ENCODE measurements at places on chromosomes 12 and 14.

DNA sequence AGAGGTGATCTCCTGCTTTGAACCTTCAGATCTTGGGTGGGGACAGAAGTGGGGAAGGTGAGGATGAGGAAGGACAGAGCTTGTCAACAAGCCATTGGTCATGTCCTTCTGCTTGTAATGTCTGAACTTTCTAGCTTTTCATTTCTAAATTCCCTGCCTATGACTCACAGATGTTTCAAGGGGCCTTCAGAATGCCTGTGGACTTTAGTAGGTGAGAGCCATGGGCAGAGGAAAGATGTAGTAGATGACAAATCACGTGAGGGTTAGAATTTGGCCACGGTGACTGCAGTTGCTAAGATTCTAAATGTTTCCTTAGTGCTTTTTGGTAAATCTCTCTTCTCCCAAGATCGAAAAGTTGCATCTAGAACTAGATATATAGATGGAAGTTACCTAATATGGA lies 18.7 kb upstream of the CREBL2 start:
- DNase-seq: no peak

- DNase-seq: no peak
Measured at GRCh38 chr12:6542209-6543009, 8.1 kb downstream of the GAPDH start.

GRCh38 chr14:98994561-98994960 lies 277.4 kb downstream of the BCL11B start:
- DNase-seq: no peak

DNA sequence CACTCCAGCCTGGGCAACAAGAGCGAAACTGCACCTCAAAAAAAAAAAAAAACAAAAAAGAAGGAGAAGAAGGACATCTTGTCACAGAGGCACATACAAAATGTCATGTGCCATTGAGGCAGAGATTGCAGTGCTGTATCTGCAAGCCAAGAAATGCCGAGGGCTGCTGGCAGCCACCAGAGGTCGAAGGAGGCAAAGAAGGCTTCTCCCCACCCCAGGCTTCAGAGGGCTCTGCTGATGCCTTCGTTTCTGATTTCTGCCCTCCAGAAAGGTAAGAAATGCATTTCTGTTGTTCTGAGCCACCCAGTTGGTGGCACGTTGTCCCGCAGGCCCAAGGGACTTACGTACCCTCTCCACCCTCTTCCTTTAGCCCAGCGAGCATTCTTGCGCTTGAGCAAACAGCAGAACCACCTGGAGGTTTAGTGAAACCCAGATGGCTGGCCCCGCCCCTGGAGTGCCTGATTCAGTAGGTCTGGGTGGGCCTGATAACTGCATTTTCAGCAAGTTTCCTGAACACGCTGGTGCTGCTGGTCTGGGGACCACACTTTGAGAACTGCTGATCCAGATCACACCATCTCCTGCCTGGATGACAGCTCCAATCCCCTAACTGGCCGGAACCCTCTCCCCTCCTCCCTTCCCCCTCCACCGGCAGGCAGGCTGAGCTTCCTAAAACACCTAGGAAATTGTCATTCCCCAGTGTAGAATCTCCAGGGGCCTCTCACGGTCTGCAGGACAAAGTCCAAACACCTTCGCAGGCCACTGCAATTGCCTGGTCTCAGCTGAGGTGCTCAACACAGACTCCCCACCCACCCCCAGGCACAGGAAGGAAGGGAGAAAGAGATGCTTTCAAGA lies 21.1 kb upstream of the SCARB1 start:
- DNase-seq: no peak

DNA sequence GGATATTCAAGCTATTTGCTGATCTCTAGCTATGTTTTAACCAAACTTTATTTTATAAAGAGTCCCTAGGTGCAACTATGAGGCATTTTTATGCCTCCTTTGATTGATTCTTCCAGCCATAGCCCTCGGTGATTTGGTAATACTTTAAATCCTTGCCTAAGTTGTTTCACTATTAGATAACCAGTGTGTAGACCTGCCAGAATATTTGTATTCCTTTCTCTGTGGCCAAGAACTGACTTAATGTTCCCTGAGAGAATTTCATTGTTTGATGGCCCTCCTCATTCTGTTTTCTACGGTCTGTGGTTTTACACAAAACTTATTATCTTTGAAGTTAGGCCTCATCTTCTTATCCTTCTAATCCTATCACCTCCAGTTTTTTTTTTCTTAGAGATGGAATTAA lies 109.7 kb upstream of the MDGA2 start:
- no peak for DNase-seq

GRCh38 chr12:16604596-16605252 lies 1.2 kb downstream of the LMO3 start:
- no peak for DNase-seq

DNA sequence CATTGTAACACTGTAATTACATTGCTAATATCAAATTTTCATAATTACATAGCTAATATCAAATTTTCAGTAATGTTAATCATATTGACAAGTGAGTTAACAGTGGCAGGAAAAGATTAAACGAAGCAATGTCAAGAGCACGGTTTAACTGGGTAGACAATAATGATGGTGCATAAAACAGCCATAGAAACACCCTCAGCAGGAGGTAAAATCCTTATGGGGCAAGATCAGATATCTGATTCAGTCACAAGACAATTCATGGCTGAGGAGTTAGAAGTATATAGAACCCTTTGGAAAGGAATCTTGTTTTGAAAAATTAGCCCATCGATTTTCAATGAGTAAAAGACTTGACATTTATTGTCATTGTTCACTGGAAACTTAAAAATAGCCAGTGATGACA lies 190.6 kb downstream of the SLC2A13 start:
- DNase-seq: no peak

- DNase-seq: no peak
Measured at GRCh38 chr12:106113824-106114446, 24.8 kb downstream of the NUAK1 start.

DNA sequence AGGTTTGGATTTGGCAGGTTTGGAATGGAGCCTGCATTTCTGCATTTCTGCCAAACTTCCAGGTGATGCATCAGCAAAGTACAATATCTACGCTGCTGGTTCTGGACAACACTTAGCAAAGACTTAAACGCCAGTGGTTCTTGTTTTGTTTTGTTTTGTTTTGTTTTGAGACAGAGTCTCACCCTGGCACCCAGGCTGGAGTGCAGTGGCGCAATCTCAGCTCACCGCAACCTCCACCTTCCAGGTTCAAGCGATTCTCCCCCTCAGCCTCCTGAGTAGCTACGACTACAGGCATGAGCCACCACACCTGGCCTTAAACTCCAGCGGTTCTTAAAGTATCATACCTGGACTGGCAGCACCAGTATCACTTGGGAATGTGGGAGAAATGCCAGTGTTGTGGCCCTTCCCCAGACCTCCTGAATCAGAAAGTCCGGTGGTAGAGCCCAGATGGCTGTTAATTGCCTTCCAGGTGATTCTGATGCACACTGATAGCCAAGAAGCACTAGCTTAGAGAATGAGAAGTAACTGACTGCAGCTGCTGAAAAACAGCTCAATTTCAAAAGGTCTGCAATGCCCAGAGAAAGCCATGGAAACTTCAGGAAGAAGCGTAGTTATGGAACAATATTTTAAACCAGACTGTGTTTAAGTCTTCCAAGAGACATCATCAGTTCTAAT lies 114.8 kb upstream of the FOXN3 start:
- DNase-seq: no peak

GRCh38 chr14:103108749-103109207 lies 14.3 kb downstream of the EXOC3L4 start:
- no peak for DNase-seq

DNA sequence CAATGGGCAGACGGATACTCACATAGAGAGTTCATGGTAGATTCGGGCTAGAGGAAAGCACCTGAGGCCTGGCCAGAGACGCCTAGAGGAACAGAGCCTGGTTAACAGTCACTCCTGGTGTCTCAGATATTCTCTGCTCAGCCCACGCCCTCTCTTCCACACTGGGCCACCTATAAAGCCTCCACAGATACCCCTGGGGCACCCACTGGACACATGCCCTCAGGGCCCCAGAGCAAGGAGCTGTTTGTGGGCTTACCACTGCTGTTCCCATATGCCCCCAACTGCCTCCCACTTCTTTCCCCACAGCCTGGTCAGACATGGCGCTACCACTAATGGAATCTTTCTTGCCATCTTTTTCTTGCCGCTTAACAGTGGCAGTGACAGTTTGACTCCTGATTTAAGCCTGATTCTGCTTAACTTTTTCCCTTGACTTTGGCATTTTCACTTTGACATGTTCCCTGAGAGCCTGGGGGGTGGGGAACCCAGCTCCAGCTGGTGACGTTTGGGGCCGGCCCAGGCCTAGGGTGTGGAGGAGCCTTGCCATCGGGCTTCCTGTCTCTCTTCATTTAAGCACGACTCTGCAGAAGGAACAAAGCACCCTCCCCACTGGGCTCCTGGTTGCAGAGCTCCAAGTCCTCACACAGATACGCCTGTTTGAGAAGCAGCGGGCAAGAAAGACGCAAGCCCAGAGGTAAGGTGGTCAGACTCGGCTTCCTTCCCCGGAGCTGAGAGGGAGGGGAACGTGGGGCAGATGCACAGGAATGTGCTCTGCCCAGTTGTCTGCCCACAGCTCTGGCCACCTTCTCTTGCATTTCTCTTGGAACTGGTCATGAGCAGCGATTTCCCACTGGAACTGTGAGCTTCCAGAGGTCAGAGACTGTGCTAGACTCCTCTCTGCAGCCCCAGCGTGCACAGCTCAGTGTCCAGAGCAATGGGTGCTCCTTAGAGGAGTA lies at the start of gene CD4:
Gene CD4, plus strand, starts transcription at position 557 of the 953 bp plus-strand sequence. CDS start 10,611 bp downstream, outside the sequence.
- DNase-seq: no peak

DNA sequence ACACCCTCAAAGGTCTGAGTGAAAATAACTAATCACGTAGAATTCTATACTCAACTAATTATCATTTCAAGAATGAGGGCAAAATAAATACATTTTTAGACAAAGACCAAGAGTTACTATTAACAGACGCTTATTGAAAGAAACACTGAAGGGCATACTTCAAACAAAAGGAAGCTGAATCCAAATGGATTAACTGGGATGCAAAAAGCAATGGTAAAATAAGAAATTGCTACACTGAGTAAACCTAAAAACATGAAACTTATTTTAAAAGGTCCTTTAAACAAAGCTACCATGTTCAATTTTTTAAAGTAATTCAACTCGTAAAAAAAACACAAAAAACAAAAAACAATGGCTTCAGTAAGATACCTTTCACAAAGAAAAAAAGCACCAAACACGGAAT lies 28.2 kb downstream of the LRP6 start:
- DNase-seq: no peak

DNA sequence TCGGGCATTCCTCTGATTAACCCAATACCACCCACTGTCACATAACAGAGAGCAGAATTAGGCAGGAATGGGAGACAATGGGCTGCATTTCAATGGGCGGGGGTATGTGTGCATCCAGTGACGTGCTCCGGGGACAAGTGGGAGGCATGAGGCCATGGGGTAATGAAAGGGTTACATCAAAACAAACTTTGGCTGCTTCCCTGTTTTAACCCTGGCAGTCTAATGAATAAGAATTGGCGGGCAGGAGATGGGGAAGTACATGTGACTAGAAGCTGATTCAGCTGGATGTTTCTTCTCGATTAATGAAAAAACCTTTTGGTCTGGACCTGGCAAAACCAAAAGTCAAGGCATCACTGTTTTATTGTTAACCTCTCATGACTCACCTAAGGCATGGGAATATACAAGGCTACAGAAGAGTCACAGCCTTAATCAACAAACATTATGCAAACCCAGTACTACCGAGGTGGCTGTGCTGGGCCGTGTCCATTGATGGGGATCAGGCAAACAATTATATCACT lies 44.2 kb downstream of the SOCS2 start:
- no peak for DNase-seq

GRCh38 chr14:68423686-68424085 lies 369.2 kb downstream of the ZFP36L1 start:
- no peak for DNase-seq

DNA sequence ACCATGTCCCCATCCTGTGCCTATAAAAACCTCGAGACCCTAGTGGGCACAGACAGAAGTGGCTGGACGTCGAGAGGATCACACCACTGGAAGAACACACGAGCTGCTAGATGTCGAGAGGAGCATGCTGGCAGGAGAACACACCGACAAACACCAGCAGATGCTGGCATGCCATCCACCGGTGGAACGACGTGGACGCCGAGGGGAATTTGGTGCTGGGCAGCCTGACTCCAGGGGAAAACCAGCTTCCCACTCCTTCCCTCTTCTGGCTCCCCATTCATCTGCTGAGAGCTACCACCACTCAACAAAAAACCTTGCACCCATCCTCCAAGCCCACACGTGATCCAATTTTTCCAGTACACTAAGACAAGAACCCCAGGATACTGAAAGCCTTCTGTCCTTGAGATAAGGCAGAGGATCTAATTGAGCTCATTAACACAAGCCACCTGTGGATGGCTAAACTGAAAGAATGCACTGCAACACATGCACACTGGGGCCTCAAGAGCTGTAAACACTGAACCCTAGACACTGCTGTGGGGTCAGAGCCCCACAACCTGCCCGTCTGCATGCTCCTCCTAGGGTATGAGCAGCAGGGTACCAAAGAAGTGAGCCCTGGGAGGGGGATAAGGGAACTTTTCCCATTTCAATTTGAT lies 9.5 kb downstream of the RNASE6 start:
- no peak for DNase-seq

DNA sequence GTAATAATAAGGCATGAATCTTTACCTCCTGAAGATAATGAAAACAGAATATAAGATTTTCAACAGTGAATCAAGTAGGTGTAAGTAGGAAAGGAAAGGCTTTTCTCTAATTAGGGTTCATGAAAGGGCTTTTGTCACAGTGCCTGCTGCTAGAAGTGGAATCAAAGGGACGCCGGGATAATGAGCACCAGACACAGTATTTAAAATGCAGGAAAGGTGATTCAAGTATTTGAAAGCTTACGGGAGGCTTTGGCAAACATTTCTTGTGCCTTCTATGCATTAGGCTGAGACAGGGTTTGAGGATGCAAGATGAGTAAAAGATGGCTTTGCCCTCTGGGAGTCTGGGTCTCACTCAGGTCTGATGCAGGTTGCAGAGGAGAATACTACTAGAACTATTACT lies 70.5 kb upstream of the ANO4 start:
- DNase-seq: no peak
